Epithelial cell of alveolus of lung (primary cell): ENCODE measurements at places on chromosomes 5 and 9. TPM values are rescaled to one million over a fixed set of nuclear protein-coding genes. Genes with fewer than 3 reads are reported as not detected.

Gene FAM81B
- total RNA-seq, result not detected in 2 replicates

Gene PDZD2
- 0.16 and 2.1 TPM in 2 replicates for total RNA-seq

Gene ERCC6L2
- total RNA-seq, result 35.3 and 37.0 TPM in 2 replicates

Gene ESM1
- total RNA-seq, result 0.16 and 42.9 TPM in 2 replicates

Gene XPA
- total RNA-seq, result 4.4 and 7.2 TPM in 2 replicates

Gene RNF208
- 0.13 and 6.3 TPM in 2 replicates for total RNA-seq

Gene FABP6
- total RNA-seq, result not detected in 2 replicates

Gene ADCY2
- total RNA-seq, result under 0.01 and 0.08 TPM in 2 replicates

Gene SEMA6A
- 0.78 and 3.4 TPM in 2 replicates for total RNA-seq

Gene ZNF366
- under 0.01 TPM in 2 replicates for total RNA-seq

Gene CLIC3
- 3.1 and 6.2 TPM in 2 replicates for total RNA-seq

Gene TNFSF8
- total RNA-seq, result not detected in 2 replicates

Gene FOXD4L6
- 1.4 TPM in 1 of 2 replicates, not detected in the other for total RNA-seq

Gene SLC4A9
- not detected in 2 replicates for total RNA-seq

Gene PLEKHG4B
- 0.39 TPM in 1 of 2 replicates, not detected in the other for total RNA-seq

Gene GRIA1
- 0.40 and 0.65 TPM in 2 replicates for total RNA-seq

Gene CREB3
- total RNA-seq, result 49.4 and 88.2 TPM in 2 replicates

Gene TAS2R1
- not detected in 2 replicates for total RNA-seq

Gene SHB
- total RNA-seq, result 12.3 and 16.5 TPM in 2 replicates

Gene ZBTB6
- 7.2 and 10.2 TPM in 2 replicates for total RNA-seq

Gene ADAMTS19
- 0.39 TPM in 1 of 2 replicates, not detected in the other for total RNA-seq

Gene IFNA8
- not detected in 2 replicates for total RNA-seq

Gene LHX2
- not detected in 2 replicates for total RNA-seq
